SK-N-MC (cell line): ENCODE measurements at places on chromosomes 5 and 9.

DNA sequence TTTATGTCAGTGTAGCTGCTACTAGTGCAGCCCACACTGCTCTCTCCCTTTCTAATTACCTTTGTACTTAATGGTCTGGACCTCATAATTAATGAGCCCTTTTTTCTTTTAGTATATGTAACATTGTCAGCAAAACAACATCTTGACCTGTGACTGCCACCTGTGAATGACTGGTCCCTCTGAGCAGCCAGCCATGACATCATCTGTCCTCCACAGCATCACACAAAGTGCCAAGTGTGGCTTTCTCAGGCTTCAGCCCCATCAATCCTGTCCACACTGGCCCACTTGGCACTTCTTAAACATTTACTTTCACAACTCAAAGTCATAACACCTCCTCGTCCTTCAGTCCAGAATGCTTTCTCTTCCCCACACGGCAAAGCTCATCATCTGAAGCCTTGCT lies 104.7 kb downstream of the GPR21 start:
- no peak for DNase-seq

- no peak for DNase-seq
Measured at GRCh38 chr5:79536193-79536906, 22.4 kb upstream of the HOMER1 start.

DNA sequence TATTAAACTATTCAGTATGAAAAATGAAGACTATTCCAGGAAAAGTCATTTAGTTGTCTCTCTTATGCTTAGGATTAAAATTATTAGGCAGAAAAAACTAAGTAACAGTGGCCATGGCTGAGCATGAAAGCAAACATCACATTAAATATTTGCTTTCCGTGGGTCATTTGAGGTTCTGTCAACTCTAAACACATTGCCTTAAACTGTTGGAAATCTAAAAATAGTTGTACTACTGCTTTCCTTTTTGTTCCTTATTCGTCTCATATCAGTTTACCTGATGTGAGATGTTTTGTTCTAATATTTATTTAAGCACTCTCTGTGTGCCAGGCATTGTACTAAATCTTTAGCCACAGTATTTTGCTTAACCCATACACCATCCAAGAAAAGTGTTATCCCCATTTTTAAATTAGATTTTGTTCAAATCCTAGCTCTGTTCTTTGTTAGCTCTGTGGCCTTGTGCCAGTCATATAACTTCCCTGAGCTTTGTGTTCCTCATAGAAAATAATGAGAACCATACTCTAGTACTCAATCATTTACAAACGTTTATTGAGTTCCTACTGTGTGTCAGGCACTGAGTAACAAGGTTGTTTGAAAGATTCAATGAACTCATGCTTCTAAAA lies 18.7 kb upstream of the ZNF608 start:
- no peak for DNase-seq

GRCh38 chr5:118883362-118883761 lies 105.0 kb downstream of the DTWD2 start:
- DNase-seq, result no peak

- no peak for DNase-seq
Measured at GRCh38 chr5:179223961-179224360, 121.3 kb downstream of the ADAMTS2 start.

- no peak for DNase-seq
Measured at GRCh38 chr9:121738411-121738810, 87.0 kb downstream of the DAB2IP start.

- DNase-seq, result no peak
Measured at GRCh38 chr9:38526591-38526990, 93.8 kb downstream of the ANKRD18A start.

GRCh38 chr5:138029501-138029900 lies 3.4 kb downstream of the FAM13B start:
- DNase-seq, result no peak

DNA sequence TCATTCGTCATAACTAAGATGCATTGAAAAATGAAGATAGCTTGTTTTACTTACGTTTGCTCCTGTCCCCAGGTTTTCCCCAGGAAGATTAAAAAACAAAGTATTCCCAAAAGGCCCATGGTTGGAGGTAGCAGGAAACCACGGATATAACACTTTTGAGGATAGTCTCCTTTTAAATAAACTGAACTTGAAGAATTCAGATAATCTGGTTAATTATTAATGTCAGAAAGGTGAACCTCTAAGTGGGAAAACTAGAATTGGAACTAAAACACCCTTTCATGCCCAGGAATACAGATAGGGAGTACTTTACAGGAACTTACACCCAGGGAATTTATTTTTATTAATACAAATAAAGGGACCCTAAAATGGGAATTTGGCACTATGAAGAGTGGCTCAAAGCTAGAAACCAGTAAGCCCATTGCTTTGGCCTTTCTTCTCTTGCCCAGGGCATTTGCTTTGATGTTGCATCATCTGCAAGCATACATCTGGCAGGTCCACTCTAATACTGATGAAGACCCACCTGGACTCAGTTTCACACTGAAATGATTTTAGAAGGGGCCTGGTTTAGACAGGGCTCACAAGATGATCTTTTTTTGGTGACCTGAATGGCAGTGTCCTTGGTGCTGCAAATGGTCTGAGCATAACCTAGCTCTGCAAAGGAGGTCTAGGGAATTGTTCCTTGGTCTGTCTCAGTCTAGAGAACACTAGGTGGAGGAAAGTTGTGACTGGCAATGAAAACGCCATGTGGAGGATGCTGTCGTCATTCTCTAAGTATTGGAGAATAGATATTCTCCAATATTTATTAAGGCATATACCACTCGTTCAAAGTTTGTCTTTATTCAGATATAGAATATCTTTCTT lies at the start of gene C5:
Gene C5 (minus strand): TSS at position 148 of the 861 bp plus-strand sequence. CDS start 29 bp downstream, at position 119.
- DNase-seq, result no peak

GRCh38 chr5:169814045-169814444 lies 166.2 kb downstream of the INSYN2B start:
- no peak for DNase-seq
